Dermis blood vessel endothelial cell (primary cell): ENCODE measurements at places on chromosomes 7 and 10. TPM values are rescaled to one million over a fixed set of nuclear protein-coding genes. Genes with fewer than 3 reads are reported as not detected.
A peak's percentile ranks its signal among the peaks of the same experiment; 100 is the strongest.

- peak; percentile 53 for DNase-seq
Observed at GRCh38 chr7:77867537-77867865, 68.9 kb downstream of the PHTF2 start.

GRCh38 chr7:143217806-143218205 is 4.0 kb upstream of the TAS2R40 start:
- no peak for DNase-seq

- DNase-seq, result no peak
Observed at GRCh38 chr7:102201576-102201975, 85.1 kb upstream of the SH2B2 start.

DNA sequence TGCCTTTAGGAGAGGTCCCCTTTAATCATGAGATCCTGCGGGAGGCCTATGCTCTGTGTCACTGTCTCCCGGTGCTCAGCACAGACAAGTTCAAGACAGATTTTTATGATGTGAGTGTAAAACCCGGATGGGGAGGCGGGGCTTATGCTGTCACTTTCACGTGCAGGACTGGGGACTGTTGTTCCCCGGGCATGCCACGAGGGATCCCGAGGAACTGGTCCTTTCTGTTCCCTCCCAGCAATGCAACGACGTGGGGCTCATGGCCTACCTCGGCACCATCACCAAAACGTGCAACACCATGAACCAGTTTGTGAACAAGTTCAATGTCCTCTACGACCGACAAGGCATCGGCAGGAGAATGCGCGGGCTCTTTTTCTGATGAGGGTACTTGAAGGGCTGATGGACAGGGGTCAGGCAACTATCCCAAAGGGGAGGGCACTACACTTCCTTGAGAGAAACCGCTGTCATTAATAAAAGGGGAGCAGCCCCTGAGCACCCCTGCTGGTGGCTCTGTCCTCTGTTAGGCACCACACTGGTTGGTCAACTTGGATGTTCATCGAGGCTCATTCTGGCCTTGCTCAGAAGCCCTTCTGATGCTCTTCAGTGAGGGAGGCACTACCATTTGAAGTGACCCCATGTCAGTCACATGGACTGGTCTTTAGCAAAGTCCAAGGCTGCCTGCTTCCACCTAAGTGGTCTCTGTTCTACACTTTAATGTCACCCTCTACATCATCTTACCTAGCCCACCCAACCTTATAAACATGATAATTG is 2.8 kb downstream of the COPS6 start:
- DNase-seq, result peak; percentile 24

GRCh38 chr10:11489591-11489990 is 121.9 kb downstream of the USP6NL start:
- DNase-seq, result no peak

- DNase-seq, result peak; percentile 99
Observed at GRCh38 chr10:62130948-62131347, 137.7 kb downstream of the RTKN2 start.

GRCh38 chr10:109166935-109167334 is 756.4 kb downstream of the XPNPEP1 start:
- no peak for DNase-seq

DNA sequence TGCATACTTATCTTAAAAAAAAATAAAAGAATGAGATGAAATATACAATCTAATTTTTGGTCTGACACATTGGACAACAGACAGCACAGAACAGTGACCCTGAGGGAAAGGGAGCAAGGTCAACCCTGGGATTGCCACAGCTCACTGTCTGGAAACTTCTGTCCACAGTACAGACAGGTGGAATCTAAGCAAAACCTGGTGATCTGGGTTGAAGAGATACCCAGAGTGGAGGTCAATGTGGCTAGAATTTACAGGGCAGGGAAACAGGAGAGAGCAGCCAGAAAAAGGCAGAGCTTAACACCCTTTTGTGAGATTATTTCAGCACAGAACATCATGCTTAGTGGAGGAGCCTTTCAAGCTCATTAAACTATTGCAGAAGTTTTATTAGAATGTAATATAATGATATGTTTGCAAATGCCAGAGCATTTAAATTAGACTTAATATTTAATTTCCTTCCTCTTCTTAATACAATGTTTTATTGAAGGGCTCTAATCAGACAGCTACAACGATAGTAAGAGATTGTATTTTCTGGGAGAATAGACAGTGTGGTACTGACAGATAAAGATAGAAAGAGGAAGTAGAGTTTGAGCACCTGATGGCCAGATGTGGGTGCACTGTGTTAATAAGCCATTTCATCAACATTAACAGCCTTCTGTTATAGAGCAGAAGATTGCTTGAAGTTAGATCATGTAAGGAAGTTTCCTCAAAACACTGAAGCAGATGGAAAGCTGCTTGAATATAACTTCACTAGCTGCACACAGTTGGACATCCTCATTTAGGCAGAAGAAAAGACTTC is 309.4 kb downstream of the HGF start:
- DNase-seq, result no peak

DNA sequence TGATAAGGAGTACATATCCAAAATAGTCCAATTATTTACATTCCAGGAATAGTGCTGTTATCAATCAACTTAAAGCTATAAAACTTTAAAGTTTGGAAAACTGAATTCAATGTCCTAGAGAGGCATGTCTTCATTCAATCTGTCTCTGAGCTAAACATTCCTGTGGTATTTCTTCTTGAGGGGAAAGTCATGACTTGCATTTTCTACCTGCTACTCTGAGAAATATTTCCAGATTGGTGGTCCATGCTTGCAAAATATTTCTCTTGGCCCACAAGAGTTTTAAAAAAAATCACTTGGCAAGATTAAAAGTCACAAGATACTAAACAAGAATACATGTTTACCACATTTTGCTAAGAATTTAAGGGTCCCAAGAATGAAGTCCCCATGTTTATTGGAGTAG is 63.6 kb upstream of the HGF start:
- DNase-seq, result no peak

GRCh38 chr7:29424295-29424983 is 139.2 kb upstream of the PRR15 start:
- no peak for DNase-seq

- no peak for DNase-seq
Observed at GRCh38 chr10:69929575-69929974, 123.1 kb upstream of the MACROH2A2 start.

GRCh38 chr7:75040512-75040911 is 33.1 kb downstream of the RCC1L start:
- DNase-seq, result no peak

- DNase-seq, result no peak
Observed at GRCh38 chr10:60652628-60653027, 125.7 kb upstream of the CDK1 start.

- no peak for DNase-seq
Observed at GRCh38 chr10:64283621-64284020, 762.4 kb downstream of the REEP3 start.

GRCh38 chr7:423312-424260 is 96.1 kb downstream of the PDGFA start:
- no peak for DNase-seq

- no peak for DNase-seq
Observed at GRCh38 chr10:79186486-79187120, 117.8 kb downstream of the ZMIZ1 start.

DNA sequence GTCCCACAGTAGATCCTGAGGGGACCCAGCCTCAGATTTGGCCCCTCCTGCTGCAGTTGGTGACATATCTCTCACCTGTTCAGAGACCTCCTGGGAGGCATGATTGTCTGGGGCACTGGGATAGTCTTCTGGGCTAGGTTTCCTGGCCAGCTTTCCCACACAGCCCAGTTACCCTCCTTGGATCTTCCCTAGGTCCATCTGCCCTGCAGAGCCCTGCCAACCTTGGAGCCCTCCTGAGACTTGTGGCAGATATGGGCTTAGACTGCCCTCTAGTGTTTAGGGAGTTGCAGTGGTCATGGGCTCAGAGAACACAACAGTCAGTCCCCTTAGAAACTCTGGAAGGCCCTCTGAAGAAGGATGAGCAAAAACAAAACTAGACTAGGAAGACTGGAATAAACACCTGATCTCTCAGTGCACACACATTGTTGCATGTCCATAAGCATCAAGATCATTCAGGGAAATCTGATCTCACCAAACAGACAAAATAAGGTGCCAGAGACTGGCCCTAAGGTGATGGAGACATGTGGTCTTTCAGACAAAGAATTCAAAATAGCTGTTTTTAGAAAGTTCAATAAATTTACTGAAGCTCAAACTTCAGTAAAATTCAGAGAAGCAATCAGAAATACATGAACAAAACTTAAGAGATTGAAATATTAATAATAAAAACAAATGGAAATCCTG is 324.6 kb downstream of the ATRNL1 start:
- DNase-seq, result peak; percentile 69

GRCh38 chr7:8739837-8740236 is 306.4 kb downstream of the NXPH1 start:
- no peak for DNase-seq

DNA sequence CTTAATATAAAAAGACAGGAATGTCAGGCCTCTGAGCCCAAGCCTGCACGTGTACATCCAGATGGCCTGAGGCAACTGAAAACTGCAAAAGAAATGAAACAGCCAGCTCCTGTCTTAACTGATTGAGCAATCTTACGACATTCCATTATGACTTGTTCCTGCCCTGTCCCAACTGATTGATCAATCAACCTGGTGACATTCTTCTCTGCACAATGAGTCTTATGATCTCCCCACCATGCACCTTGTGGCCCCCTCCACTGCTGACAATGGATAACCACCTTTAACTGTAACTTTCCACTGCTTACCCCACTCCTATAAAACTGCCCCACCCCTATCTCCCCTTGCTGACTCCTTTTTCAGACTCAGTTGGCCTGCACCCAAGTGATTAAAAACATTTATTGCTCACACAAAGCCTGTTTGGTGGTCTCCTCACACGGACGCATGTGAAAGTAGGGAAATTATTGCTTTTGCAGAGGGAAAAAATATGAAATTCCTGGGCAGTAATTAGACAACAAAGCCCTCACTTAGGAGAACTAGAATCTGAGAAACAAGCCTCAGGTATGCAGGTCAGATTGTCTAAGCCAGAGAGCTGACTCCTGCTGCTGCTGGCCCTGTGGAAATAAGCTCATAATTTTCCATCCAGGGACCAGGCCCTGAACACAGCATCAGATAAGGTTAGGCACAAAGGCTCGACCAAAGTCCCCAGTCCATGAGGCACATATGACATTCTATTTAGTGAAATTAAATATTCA is 5.3 kb downstream of the CYP3A7 start:
- no peak for DNase-seq

DNA sequence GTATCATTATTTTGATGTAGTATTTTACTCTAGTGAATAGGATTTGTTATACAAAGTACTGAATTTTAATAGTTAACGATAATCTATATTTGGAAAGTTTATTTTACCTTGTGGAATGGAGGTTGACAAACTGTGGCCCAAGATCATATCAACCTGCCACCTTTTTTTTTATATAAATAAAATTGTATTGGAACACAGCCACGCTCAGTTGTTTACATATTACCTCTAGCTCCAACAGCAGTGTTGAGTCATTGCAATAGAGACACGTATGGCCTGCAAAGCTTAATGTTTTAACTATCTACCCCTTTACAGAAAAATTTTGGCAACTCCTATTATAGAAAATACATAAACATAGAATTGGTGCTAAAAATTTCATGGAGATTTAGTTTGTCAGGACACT is 239.3 kb downstream of the THSD7A start:
- peak; percentile 57 for DNase-seq

The VIPR2 gene
- total RNA-seq, result not detected in 2 replicates

The FZD1 gene
- total RNA-seq, result 3.6 and 6.0 TPM in 2 replicates

The LEP gene
- total RNA-seq, result not detected in 2 replicates

The MACROH2A2 gene
- total RNA-seq, result under 0.01 and 0.05 TPM in 2 replicates

The SLC26A3 gene
- total RNA-seq, result not detected in 2 replicates

The GIMAP2 gene
- total RNA-seq, result 75.9 and 87.0 TPM in 2 replicates

The ANKRD7 gene
- total RNA-seq, result 0.51 TPM in 1 of 2 replicates, not detected in the other

The OGDHL gene
- 0.33 and 0.85 TPM in 2 replicates for total RNA-seq

The ACSM6 gene
- not detected in 2 replicates for total RNA-seq

The SEMA3C gene
- 0.85 and 4.2 TPM in 2 replicates for total RNA-seq
